ENCODE measurements at places on chromosomes 13 and 19.

DNA sequence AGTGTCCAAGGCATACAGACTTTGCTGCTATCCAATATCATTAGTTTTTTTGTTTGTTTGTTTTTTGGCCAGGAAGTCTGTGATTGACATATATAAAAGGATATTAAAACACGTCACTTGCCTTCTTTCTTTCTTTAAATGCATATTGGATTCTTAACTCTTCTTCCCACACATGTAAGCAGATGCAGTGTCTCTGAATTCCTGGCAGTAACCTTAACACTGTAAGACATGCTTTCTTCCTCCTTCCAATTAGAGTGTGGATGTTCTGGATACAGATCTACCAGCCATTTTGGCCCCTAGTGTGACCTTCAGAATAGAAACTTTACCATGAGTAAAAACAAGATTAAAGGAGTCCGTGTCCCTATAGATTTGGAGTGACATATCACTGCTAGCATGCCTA is 967.4 kb upstream of the PRR20A start:
- no peak for DNase-seq

DNA sequence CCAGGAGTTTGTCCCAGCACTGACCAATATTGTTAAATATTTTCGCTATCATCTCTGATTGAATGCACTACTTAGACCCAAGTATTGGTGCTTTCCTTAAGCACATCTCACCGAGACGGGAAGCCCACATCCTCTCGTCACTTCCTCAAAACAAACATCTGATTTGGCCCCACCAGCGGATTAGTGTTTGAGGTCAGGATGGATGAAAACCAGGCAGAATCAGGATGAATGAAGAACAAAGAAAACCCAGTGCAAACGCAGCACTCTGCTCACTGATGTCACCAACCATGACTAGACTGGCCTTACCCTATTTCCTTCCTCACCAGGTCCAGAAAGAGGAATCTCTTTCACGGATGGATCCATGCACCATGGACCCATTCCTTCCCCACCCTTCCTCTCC is 6.0 kb downstream of the PLAUR start:
- no peak for DNase-seq

DNA sequence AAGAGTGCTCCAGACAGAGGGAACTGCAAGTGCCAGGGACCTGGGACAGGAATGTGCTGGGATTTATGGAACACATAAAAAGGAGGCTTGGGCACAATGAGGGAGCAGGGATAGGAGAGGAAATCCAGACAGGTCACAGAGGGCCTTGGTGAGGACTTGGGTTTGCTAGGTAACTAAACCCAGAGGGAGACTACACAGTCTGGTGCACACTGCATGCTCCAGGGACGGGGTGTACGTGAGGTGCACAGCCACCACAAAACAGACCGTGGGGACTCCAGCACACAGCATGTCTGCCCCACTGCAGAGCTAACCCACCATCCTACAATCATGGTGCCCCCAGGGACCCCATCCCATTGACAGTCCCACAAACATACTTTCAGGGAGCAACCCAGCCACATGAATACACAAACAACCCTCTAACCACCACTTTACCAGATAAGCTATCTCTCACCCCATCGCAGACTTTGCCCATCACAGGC is 5.5 kb upstream of the ZFP36 start:
- no peak for DNase-seq

DNA sequence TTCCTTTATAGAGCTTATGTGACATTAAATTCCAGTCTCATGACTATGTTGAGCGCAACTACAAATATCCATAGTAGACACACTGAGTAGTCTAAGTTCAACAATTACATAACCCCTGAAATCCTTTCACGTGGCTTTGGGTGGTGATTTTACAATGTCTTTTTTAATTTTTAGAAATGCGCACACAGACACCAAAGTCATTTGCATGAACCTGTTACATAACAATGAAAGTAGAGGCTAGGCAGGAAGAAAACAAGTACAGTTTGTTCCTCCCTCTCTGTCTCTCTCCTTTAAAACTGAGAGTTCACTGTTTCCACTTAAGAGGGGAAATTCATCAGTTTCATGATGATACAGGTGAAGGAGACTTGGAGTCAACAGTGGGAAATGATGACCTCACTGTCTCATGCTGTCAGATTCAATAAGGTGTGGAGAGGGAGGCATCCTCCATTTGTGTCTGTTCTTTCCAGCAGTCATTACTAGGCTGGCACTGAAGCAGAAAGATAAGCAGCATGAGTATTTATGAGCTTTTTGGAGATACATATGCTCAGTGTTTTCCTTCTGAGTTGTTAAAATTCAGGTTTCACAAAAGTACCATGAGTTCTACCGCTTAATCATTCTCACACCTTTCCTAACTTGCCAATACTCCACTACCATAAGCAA is 201.8 kb downstream of the LHFPL6 start:
- no peak for DNase-seq

DNA sequence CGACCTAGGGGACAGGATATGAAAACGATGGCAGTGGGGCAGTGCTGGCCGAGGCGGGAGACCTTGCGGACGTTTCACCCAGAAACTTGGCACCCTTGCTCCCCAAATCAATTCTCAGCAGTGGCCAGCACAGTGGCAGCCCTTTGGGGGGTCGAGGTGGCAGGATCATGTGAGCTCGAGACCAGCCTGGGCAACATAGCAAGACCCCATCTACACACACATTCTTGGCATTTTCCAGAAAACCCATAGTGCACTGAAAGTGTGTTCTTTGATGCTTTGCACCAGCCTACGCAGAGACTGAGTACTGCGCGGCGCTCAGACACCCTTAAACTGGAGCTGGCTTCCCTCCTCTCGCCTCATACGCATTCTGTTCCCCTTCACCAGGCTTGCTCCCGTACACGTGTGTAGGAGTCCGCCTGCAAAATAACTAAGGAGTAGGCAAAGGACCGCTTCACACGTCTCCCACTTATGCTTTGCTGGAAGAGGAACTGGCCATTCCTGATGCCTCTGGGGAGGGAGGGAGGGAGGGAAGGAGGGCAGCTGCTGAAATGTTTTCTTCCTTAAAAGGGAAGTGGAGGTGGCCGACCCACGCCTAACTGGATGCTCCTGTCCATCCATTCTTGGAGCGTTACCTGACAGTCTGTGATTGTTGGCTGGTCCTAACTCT is 23.5 kb upstream of the MIER2 start:
- DNase-seq, result no peak

DNA sequence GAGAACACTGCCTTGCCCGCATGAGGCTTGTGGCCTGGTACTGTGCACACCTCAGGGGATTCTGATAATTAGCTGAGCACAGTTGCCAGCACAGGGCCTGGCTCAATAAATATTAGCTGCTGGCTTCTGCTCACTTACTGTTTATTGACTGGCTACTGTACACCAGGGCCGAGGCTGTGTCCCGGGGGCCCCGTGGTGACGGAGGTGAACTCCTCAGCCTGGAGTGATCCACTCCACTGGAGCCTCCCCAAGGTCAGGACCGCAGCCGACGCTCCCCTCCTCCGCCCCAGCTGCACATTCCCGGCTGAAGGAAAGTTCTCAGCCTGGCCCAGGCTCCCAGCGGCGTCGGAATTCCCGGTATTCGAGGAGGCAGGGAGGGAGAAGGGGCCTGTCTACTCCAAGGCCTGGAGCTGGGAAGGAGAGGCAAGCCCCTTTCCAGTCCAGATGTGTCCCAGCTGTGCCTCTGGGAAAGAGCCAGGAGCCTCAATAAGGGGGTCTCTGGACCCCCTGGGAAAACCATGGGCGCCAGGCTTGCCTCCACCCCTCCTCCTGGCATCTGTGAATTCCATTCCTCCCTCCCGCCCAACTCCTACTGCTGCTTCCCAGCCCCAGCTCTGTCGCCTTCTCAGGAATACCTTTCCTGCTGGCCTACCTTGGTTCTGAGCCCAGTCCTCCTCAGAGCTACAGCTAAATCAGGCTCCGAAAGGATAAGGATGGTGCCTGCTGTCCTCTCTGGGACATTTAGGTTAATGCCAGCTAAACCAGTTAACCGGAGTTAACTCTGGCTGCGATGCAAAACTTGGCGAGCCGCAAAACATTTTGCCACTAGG is 7.3 kb downstream of the RPS16 start:
- DNase-seq, result peak; percentile 63

DNA sequence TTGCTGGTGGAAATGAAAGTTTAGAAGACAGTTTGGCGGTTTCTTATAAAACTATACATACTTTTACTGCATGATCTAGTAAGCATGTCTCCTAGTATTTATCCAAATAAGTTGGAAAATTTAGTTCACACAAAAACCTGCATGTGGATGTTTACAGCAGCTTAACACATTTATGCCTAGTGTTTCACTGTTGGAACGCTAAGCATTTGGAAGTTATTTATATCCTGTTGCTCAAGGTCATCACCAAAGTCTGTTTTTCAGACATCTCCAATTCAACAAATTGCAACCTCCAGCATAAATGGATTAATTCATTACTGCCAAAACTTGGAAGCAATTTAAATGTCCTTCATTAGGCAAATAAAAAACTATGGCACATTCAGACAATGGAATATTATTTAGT is 461.8 kb downstream of the SUCLA2 start:
- DNase-seq, result no peak

DNA sequence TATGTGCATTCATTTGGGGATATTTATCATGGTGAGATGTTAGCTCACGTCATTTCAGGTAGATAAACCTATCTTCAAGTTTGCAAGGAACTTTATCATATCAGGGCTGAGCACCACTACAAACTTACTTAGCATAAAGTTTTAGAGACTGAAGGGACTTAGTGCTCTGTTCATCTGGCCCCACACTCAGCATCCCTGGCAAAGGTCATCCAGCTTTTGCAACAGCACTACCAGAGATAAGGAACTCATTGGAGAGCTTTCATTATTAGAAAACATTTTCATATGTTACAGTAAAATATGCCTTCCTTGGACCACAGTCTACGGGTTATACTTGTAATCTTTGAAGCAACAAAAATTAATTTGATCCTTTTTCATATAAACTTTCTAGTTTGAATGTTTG is 263.4 kb downstream of the POU4F1 start:
- no peak for DNase-seq

DNA sequence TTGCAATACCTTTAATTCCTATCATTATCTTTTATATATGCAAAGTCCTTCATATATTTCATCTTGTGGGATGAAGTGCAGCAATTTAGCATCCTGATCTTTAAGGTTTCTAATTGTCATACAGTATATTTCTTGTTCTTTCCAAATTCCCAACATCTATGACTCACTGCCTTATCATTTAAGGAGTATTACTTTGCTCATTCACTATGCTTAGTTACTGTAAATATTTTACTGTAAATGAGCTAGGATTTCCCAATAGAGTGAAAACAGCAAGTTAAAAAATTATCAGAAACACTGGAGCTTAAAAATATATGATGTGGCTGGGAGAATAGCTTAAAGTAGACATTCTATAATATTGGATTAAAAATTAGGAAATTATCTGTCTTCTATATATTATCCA is 69.9 kb downstream of the SLITRK6 start:
- DNase-seq, result no peak

GRCh38 chr13:27965740-27966640 is 3.1 kb downstream of the CDX2 start:
- no peak for DNase-seq

- DNase-seq, result peak; percentile 28
Measured at GRCh38 chr19:47315125-47315821, 5.6 kb downstream of the C5AR1 start.

- peak; percentile 71 for DNase-seq
Measured at GRCh38 chr13:112893570-112894422, 75.2 kb upstream of the MCF2L start.

GRCh38 chr13:32224916-32225315 is 90.2 kb downstream of the ZAR1L start:
- DNase-seq, result no peak

- DNase-seq, result no peak
Measured at GRCh38 chr19:14471436-14472187, 3.5 kb downstream of the PTGER1 start.

GRCh38 chr13:35841060-35841521 is 290.1 kb downstream of the DCLK1 start:
- peak; percentile 73 for DNase-seq

- no peak for DNase-seq
Measured at GRCh38 chr13:26957182-26957581, 196.6 kb upstream of the GPR12 start.

DNA sequence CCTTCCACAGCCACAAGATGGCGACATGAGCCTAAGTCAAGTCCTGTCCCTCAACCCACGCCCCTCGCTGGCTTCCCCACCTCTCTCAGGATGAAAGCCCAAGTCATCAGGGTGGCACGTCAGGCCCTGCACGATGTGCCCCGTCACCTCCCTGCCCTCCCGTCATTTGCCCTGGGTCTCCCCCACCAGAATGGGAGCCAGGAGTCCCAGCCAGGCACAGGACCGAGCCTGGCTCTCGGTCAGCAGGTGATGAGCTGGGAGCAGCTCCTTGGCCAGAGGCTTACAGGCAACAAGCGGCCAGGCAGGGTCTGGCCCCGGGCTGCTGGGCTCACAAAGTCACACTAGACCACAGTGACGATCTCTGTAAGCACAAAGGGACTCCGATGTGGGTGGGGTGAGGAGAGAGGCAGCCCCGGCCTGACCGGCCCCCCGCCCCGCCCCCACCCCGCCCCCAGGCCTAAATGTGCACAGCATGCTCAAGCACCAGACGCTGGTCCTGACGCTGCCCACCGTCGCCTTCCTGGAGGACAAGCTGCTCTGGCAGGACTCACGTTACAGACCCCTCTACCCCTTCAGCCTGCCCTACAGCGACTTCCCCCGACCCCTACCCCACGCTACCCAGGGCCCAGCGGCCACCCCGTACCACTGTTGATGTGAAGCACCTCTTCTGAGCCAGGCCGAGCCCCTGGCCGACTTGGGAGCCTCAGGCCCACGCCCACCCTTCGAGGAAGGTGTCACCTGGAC is 7.3 kb downstream of the MRPL4 start:
- DNase-seq, result peak; percentile 91

DNA sequence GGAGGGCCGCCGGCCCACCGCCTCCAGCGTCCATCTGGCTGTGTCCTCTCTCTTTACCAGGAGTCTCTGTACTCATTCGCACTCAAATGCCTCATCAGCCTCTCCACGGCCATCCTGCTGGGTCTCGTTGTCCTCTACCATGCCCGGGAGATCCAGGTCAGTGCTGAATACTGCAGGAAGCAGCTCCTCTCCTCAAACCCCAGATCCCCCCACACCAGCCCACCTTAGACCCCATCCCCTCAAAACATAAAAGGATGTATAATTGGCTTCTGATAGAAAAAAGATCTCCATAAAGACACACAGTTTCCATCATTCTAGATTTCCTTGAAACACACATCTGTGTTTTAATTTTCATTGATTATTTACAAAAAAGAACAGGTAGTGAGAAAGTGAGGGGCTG is 8.1 kb downstream of the KCNN1 start:
- no peak for DNase-seq

DNA sequence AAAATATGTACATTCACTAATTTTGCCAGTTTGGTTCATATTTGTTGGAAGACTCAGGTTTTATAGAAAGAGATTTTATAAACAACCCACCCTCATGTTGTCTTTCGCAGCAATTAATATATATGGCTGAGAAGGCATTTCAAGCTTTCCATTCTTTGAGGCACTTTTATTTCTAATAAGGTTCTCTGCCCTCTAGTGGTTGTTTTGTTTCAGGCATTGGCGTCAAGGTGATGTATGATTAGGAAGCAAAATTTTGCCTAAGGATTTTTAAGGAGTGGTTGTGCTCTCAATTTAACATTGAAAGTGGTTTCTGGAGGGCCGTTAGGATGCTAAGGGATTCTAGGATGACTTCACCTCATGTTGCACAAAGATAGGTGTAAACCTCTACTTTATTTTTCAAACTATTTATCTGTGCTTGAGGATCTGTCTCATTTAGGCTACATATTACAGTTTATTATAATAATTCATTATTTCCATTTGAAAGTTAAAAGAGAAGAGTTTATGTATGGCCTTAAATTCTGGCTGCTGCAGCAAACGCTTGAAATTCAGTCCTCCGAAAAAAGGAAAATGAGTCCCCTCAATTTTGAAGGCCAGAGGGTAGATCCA is 35.9 kb downstream of the OXGR1 start:
- DNase-seq, result peak; percentile 91

GRCh38 chr13:69279213-69279612 is 828.4 kb upstream of the ATXN8OS start:
- no peak for DNase-seq

All from NCI-H82 (cell line).